Activated T-helper 1 cell treated with anti-CD3 and anti-CD28 coated beads, Interleukin-12 subunit alpha, Interleukin-12 subunit beta, Interleukin-2, Interleukin-4 antibody, amounts not matched to agents 30 ng/mL and 10 ng/mL and 1 ng/mL, durations not matched to agents 14 hours and 24 hours and 36 hours (primary cell): ENCODE measurements at places on chromosomes 12 and 14.

- no peak for DNase-seq
Observed at GRCh38 chr14:71523630-71524319, 408.5 kb upstream of the RGS6 start.

GRCh38 chr14:89736881-89737280 is 217.6 kb downstream of the EFCAB11 start:
- DNase-seq, result no peak

- DNase-seq, result no peak
Observed at GRCh38 chr14:22479132-22479531, 109.9 kb downstream of the DAD1 start.

- no peak for DNase-seq
Observed at GRCh38 chr14:21093018-21093417, 5.4 kb downstream of the ZNF219 start.

- DNase-seq, result no peak
Observed at GRCh38 chr12:54173906-54174471, 14.8 kb downstream of the SMUG1 start.

DNA sequence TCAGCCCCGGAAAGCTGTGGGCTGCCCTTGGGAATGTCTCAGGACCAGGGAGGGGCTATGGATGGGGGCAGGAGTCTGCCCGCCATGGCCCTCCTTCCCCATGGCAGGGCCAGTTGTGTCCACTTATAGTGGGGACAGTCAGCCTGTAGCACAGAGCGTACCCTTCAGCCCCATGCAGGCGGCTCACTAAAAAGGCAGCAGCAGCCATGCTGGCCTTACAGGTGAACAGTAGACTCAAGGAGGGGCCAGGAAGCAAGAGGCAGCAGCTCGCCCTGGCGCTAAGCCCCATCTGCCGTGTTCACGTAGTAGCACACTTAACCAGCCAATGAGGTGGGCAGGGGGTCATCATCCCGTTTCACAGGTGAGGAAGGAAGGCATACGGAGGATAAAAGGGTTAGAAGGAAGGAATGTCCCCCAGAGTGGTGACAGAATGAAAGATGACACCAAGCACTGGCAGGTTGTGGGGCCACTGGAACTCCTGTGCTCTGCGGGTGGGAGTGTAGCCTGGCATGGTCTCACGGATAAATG is 52.7 kb downstream of the FAM222A start:
- no peak for DNase-seq

DNA sequence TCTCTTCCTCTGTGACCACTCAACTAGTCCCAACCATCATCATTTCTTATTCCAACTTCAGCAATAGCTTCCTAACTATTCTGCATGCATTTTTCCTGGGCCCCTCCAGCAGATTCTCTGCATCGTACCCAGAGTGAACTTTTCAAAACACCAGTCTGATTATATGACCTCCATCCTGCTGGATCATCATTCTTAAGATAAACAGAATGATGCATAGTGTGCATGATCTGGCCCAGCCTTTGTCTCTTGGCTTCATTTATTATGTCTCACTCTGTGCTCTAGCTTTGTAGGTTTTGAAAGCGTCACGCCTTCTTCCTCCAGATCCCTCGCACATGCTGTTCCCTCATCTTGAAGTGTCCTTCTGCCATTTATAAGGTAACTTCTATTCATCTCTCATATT is 46.3 kb upstream of the SLC38A4 start:
- no peak for DNase-seq

DNA sequence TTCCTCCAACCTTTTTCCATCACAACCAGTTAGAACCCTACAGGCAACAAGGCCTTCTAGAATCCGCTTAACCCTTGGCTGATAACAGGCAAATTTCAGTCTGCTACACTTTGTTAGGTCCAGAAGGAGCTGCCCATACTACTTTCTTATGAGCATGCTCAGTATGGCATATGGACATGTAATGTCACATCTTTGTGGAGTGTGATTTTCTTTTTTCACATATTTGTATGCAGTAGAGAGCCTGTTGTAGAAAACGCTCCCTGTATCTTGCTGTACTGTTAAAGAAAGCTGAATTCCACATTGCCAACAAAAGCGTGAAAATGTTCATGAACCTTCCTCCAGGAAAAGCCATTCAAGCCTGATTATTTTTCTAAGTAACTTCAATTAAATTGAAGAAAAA is 196.5 kb downstream of the SLC41A2 start:
- DNase-seq, result no peak

DNA sequence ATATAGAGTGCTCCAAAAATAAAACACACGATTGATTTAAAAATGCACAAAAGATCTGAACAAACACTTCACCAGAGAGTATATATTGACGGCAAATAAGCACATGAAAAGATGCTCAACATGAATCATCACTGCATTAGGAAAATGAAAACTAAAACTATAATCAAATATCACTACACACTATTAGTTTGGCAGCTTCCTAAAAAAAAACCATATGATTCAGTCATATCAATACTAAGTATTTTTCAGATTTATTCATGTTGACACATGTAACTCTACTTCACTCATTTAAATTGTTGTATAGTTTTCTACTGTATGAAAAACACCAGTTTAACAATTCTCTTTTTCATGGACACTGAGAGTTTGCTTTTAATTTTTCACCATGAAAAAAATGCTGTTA is 41.6 kb downstream of the EXOC5 start:
- DNase-seq, result no peak

DNA sequence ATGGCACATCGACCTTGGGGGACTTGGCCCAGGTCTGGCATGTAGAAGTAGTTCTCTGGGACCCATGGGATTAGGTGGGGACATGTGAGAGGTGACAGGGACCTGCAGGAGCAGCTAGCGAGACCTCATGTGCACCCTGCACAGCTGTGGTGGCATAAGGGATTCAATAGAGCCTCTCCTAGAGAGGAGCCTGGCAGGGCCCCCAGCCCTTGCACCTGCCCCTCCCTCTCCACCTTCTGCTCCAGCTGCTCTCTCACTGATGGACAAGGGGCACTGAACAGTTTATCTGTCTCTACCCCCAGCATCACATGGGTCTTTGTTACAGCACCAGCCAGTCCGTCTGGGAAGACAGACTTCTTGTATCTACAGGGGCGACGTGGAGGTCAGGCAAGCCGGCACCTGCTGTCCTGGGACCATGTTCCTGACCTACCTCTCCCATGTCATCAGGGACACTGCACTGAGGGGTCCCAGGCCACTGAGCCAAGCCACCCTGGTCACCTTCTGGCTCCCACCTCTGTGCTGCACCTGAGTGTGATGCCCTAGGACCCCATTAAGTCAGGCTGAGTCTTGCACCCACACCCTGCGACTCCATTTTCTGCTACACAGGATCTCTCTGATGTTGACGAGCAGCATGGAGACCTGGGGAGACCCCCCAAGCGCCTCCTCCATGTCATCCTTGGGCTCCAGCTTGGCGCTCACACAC is 32.6 kb downstream of the DDX11 start:
- DNase-seq, result no peak

DNA sequence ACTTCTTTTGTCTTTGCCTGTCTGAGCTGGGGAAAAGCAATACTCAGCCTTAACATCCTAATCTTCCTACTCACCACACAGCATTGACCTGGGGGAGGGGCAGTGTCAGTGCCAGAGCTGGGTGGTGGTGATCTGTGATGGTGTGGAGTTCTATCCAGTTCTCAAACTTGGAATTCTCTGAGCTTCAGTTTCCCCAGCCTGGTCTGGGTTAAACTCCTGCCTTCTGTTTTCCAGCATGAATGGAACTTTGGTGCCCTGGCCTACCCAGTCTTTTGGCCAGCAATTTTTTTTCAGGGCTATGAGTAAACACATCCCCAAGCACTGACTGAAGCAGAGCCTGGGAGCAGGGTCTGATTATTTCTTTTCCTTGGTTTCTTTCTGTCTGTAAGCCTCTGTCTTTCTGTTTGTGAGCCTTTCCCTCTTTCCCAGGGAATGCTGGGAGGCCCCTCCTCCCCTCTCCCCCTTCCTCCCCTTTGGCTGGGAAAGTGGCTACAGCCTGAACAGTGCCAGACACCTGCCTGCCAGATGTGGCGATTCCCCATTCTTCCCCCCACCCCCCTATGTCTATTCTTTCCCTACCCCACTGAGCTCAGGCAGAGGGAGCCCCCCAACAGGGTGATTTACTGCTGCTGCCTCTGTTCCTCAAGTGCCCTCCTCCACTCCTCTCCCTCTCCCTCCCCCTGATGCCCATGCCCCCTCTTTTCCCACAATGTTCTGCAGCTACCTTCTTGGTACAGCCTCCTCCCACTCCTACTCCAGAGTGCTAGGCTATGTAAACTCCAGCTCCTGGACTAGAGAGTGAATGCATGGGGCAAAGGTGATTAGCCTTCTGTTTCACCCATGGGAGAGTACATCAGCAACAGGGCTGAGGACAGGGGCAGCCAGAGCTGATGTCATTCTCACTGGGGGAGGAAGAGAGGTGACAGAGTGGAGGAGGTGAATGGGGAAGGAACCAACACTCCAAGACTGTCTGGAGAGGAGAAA is 11.1 kb downstream of the GPR84 start:
- DNase-seq, result no peak

DNA sequence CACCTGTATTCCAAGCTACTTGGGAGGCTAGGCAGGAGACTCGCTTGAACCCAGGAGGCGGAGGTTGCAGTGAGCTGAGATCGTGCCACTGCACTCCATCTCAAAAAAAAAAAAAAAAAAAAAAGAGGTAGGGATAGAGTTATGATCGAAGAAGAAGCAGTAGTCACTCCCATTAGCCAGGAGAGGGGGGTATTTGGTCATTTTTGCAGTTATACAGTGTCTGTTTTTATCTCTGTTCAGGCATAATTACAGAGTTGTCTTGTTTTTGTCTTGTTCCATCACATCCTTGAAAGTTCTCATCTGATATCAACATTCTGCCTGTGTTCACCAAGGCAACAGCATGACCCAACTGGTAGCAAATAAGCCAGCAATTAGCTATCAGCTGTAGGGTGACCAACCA is 98.5 kb upstream of the TMPO start:
- DNase-seq, result no peak

GRCh38 chr14:101957406-101958234 is 6.8 kb upstream of the DYNC1H1 start:
- DNase-seq, result no peak

- DNase-seq, result no peak
Observed at GRCh38 chr12:20439626-20440025, 71.3 kb downstream of the PDE3A start.

GRCh38 chr12:96136161-96136560 is 58.0 kb upstream of the ELK3 start:
- no peak for DNase-seq

DNA sequence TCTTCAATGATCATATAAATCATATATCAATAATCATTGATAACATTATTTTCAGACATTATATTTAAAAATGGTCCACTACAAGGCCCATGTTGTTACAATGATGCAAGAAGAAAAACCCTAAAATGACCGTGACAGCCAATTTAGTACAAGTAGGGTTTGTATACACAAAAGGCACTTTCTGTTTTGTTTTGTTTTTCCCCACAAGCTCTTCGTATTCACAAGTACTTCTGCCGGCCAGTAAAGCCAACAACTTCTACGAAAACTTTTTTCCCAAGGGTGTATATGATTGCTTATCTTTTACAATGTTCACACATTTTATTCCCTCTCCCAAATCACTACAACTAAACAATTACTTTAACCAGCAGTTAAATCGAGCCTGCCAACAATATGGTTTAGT is 9.6 kb downstream of the PTPRB start:
- DNase-seq, result no peak

GRCh38 chr12:28963554-28963953 is 185.5 kb upstream of the FAR2 start:
- DNase-seq, result no peak

GRCh38 chr14:20617138-20618003 is 24.1 kb downstream of the OR6S1 start:
- no peak for DNase-seq

DNA sequence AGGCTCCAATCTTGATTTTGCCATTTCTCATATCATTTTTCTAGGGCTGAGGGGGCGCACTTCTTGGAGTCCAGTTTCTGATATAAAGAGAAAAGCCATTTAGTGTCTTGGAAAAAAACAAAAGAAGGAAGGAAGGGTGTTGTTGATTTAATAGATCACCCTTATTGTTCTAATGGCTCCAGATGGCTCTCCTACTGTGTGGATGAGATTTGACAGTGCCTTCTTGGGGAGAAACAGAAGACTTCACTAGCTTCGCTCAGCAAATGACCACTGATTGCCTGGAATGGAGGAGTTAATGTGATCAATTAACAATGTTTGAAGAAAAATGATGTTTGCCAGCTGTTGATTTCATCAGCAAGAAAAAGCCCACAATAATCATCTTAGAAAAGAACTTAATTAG is 216.2 kb downstream of the APAF1 start:
- no peak for DNase-seq

DNA sequence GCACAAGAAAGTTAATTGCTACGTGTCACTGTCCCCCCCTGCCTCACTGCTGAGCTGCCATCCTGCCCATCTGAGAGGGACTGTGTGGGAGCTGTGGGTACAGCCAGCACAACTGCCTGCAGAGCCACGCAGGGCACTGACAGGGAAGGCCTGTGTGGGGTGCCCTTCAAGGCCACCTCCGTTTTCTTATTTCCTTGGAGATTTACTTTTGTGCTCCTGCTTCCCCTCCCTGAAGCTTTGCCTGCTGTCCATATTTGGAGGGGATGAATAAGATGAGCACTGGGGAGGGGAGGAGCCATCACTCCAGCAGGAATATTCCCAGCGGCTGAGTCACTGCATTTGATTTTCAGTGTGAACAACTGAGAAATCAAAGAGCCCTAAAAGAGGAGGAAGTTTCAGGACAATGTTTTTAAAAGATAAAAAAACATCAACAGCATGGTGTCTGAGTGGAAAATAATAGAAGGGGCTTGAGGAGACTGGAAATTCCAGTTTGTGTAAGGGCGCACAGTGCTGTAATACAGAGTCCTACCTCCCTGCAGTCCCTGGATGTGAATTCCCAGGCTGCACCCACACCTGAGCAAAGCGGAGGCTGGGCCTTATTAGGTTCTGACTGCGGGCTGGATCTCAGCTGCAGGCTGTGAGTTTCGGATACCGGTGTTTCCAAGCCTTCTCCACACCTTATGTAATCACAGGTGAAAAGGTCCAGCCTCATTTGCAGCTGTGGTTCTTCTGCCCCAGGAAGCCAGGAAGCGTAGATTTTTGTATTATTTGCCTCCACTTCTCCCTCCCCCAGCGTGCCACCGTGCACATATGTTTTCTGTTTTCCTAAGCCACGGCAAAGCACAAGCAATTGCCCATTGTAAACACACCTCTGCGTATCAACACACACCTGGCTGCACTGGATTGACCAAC is 192.6 kb upstream of the BCL2L14 start:
- DNase-seq, result no peak

DNA sequence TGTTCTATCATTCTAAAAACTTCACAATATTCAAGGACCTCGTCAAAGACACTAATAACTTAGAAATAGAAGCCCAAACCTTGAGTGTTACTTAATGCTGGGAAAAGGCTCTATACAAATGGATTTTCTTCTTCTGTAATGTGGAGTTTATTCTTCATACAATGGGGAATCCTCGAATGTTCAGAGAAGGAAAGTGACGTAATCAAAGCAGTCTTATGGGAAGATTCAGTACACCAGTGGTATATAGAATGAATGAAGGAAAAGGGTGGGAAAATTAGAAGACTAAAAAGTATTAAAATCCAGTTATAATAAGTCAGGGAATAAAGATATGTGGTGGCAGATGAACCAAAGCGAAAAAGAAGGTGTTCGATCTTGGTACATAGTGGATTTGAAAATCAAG is 106.5 kb downstream of the PLCZ1 start:
- DNase-seq, result no peak

- no peak for DNase-seq
Observed at GRCh38 chr12:30820406-30820946, 65.7 kb upstream of the CAPRIN2 start.
